ENCODE measurements at places on chromosomes 2 and 18.

DNA sequence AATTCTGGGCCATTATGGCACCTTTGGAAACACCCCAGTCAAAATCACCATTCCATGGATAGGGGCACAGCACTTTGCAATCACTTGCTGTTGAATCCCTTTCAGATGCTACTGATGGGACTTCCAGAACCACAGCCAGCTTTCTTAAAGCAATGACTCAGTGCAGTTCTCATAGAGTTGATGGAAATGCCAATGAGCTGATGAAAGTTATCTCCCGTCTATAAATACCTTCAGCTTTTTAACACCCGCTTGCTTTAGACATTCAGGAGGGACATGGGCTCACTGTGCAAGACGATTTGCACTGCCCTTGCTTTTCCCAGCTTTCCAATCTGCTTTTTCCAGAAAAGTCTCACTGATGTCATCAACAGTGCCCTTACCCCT is 66.7 kb upstream of the RPL31 start:
- no peak for DNase-seq

GRCh38 chr2:156379071-156379470 is 46.5 kb upstream of the NR4A2 start:
- no peak for DNase-seq

DNA sequence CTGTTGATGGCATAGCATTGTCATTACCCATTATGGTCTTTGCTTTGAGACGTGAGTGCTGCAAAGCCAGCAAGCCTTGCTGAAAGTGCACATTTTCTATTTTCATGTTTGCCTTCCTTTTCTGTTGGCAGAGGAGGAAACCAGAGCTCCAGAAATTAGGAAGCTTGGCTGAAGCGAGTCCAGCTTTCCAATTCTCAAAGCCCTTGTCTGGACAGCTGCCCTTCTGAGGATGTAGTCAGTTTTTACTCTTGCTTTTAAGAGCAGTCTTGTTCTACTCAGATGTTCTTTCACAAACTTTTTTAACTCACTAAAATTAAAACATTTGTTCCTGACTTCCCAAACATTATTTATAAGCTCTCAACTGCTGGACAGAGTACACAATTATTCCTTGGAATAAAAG is 93.8 kb downstream of the ICOS start:
- no peak for DNase-seq

DNA sequence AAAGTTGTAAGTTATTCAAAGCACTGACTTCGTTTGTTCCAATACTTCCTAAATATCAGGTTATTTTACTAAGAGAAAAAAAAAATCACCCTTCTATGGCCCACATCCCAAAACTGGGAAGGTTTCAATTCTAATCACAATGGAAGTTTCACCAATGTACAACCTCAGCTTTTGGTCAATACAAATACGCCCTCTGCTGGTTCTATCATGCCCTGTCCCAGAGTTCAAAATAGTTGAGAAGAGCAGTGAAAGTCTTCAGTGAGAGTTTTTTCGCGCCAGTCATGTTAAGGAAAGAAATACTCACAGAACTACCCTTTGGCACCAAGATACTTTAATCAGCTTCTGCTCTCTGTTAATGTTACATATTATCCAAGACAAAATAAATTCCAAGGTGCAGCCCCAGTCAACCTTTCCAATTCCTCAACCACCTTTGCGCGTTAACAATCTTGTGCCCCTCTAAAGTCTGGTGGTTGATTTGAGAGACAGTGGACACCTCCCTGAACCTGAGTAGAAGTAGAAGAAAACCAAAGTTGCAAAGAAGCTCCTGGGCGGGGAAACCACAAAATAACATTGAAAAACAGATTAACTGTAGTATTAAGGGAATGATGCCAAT is 59.9 kb downstream of the SUMO1 start:
- DNase-seq = peak; percentile 33

GRCh38 chr2:171798156-171798820 is 95.8 kb downstream of the SLC25A12 start:
- no peak for DNase-seq

- no peak for DNase-seq
Observed at GRCh38 chr2:34660741-34661140, 1061.6 kb upstream of the FAM98A start.

DNA sequence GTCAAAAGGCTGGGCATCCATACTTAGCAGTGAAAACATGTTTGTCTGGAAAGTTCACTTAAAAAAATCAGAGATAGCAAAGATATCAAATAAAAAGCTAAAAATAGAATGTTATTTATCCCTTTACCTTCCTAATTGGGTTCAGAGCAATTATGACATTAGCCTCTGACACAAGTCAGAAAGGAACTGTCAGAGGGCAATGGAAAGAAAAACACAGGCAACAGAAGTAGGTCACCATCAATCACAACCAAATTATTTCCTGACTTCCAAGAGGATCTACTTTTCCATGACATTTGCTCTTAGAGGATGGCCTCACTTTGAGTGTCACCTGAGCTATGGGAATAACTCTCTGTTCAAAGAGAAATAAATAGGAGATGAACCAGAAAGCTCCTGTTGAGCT is 27.5 kb downstream of the MYOM1 start:
- DNase-seq = no peak

DNA sequence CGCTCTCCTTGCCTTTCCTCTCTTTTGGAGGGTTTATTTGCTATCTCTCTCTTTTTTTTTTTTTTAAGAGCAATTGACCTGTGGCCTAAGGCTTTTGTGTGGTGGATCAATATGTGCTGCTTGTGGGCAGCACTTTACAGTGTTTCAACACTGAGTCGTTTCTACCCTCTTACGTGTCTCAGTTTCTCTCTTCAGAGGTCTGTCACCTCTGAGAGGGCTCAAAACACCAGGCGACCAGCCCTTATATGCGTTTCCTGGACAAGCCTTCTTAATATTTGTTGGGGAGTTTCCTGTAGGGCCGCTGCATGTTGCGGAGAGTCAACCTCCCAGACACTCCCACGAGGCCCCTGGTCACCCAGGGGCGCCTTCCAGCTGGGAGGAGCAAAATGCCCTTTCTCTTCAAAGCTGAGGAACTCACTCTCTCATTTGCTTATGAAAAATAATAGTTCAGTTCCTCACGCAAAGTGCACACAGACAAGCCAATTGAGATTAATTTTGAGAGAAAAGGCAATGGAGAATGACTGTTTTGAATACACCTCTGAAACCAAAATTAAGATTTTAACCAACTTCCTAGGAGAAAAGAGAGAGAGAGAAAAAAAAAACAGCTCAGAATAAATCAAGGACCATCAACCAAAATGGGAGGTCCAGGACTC is 96.3 kb upstream of the B3GNT2 start:
- no peak for DNase-seq

- DNase-seq = no peak
Observed at GRCh38 chr2:27885234-27885633, 5.0 kb downstream of the RBKS start.

- DNase-seq = no peak
Observed at GRCh38 chr2:30678410-30679137, 128.7 kb downstream of the CAPN13 start.

GRCh38 chr2:54983345-54984220 is 66.7 kb downstream of the RTN4 start:
- DNase-seq = no peak

DNA sequence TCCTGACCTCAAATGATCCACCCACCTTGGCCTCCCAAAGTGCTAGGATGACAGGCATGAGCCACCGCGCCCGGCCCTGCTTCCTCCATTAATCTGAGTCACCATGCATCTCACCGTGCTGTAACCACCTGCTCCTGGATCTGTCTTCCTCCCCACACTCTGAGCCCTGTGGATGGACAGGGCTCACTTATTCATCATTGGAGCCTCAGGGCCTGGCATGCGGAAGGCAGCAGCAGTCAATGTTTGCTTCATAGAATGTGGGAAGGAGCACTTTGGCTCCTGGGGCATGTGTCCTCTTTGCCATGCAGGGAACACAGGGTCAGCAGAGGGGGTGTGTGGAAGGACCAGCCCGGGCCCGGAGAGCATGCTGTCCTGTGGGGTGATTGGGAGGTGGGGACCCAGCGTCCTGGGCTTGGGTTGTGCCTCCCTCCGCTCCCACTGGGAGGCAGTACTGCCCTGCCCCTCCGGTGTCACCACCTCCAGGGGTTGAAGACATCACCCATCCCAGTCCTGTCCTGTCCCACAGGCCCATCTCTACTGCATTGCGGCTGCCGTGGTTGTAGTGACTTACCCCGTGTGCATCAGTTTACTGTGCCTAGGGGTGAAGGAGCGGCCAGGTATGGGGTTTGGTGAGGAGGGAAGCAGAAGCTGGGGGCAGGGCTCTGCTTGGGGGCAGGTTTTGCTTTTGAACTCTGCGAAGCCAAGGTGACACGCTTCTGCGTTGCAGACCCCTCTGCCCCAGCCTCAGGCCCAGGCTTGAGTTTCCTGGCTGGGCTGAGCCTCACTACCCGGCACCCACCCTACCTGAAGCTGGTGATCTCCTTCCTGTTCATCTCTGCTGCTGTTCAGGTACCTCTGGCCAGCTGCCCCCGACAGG is 11.5 kb downstream of the MFSD2B start:
- no peak for DNase-seq

DNA sequence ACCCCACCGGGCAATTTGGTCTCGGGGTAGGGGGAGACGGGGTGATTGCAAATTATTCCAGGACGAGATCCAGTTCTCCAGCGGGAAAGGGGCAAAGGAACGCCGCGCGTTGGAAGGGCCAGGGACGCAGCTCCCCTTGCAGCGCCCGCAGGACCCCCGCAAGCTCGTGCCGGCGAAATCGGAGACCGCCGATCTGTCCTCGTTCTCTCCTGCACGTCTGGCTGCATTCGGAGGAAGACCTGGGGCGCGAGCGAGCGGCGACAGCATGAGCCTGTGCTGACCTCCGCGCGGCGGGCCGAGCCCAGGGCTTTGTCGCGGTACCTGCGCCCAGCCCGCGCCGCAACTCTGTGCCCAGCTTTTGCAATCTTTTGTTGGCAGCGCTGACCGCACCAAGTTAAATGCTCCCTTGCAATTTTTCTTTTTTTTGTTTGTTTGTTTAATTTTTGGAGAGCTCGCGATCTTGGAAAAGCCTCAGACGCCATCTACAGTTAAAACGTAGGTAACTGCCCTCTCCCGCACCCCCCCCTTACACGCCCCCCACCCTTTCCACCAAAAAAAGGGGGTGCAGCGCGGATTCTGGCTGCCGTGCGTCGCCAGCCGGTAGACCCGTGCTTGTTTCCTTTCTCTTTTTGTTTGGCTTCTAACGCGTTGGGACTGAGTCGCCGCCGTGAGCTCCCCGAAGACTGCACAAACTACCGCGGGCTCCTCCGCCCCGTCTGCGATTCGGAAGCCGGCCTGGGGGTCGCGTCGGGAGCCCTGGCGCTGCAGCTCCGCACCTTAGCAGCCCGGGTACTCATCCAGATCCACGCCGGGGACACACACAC is 667 bp downstream of the TRIB2 start:
- peak; percentile 60 for DNase-seq

- no peak for DNase-seq
Observed at GRCh38 chr2:29155578-29155977, 40.4 kb downstream of the CLIP4 start.

GRCh38 chr2:141020346-141020745 is 1110.5 kb downstream of the LRP1B start:
- no peak for DNase-seq

- DNase-seq = no peak
Observed at GRCh38 chr18:6885006-6885481, 155.5 kb downstream of the ARHGAP28 start.

DNA sequence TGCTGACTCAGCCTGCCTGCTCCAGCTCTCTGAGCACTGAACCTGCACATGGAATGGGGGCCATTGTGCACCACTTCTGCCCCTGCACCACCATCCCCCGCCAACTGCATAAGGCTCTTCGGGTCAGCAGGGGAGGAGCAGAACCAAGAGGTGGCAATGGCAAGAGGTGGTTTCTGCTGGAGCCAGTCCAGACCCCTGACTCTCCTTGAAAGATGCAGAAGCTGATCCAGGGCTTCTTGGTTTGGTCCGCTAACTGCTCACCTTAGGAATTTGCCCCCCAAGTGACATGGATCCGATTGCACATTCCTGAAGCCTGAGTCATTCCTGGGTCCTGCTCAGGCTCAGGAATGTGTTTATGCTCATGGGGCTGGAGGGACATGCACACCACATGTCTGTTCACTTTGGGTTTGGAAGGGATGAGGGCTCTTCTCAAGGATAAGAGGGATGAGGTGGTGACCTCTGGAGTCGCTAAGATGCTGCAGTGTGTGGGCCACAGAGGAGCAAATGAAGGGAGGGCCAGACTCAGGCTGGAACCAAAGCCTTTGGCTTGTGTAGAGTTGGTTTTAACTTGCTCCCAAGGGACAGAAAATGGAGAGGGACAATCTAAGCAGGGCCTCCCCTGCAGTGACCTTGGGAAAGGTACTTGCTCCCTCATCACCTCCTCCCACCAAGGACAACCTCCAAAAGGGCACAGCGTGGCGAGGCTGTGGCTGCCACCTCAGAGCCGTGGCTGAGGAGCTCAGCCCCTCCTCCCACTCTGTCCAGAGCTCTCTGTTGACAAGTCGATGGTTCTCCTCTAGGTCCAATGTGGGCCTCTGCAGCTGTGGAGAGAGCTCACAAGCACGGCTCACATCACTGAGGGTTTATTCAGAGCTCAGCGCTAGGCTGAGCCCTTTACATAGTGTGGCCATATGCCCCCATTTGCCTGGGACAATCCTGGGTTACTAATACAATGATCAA is 66.2 kb downstream of the HS1BP3 start:
- DNase-seq = no peak

All from CD4-positive, CD25-positive, alpha-beta regulatory T cell (primary cell).